ENCODE measurements at places on chromosomes 1 and 21.

DNA sequence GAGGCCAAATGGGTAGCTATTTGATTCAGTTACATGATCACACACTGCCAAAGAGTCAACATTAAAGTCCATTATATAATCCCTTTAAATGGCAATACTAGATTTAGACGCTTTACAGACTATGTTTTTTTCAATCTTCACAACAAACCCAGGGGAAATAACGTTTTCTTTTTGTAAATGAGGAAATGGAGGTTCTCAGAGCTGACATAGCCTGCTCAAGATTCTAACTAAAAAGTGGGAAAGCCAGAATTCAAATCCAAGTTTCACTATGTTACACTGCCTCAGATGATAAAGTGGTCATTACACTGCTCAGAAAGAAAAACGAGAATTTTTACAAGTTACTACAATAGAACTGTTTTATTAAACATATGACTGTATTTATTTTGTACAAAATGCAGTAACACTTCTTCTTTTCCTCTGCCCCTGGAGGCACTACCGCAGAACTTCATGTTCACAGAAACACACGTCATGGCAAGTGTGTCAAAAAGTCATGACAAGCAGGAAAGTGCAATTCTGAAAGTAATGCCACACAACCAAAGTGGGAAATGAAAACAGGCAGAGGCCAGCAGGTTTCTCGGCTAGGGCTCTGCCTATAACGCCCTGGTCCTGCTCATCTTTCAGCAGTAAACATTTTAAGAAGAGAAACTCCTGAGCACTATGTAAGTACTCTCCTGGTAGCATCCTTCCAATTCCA lies 19.0 kb downstream of the THEMIS2 start:
- no peak for DNase-seq

GRCh38 chr1:46408356-46409062 lies 14.4 kb downstream of the FAAH start:
- no peak for DNase-seq

DNA sequence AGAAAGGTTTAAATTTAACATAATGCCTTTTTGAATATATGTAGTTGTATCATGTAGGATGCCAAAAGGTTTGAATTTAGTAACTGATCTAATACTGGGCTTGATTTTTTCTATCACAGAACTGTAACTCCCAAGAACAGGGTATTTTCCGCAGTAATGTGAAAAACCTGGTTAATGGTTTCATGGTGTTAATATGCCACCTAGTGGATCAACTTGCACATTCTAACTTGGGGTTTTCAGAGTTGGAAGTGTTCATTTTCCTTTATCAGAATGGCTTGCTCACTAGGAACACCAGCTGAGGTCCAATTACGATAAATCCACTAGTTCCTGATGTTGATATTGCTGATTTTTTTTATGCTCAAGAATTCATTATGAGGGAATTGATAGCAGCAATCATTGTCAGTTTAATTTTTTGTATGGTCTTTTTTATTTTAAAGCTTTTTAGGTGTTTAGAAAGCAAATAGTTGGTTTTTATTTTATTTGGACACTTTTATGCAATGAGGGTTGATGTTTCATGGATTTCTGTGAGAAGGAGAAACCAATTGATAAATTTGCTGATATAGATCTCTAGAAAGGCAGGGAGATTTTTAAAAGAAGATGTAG lies 157.2 kb downstream of the PLA2G4A start:
- no peak for DNase-seq

DNA sequence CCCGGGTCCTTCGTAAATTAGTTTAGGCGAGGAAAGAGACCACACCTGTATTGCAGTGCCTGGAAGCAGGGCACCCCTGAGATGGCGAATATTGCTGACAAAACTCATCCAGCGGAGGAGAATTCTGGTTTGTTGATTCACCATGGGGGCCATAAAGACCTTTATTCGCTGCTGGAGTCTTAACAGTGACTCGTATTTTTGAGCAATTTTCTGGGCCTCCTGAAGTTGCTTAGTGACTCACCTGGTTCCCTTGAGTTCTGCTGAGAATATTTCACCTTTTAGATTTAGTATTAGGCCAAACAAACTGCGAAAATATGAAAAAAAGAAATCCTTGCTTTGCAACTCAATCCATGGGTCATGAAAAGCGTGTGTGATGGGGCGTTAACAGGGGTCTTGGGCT lies 20.6 kb upstream of the H6PD start:
- no peak for DNase-seq

DNA sequence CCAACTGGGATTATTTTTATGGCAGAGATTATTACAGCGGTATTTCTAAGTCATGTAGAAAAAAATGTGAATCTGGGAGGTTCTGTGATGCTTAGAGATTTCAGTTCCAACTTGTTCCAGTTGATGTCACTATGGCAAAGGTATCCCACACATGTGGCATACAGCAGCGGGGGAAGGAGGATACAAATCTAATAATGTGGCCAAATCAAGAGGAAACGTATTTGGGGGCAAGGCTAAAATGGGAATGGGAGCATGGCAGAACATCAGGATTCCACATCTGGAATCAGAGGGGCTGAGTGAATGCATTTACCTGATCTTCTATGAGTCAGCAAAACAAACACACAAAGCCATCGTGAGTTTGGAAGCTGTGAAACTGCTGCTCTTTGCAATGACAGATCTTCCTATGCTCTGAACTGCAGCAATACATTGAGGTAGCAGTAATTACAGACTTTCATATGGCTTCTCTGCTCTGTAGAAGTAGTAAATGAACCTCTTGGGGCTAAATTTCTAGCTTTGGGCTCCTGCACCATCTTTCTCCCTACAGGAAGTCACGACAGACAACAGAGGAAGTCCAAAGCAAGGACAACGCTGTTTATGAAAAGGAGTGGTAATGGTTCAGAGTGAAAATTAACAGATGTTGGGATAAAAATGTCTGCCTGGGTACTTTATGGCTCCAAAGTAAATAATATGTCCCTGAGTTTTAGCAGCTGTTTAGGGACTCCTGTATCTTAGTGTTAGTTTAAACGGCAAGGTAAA lies 55.5 kb downstream of the GABPA start:
- DNase-seq = no peak

- DNase-seq = no peak
Measured at GRCh38 chr1:225435957-225436392, 8.1 kb upstream of the LBR start.

- no peak for DNase-seq
Measured at GRCh38 chr1:164524810-164525209, 34.2 kb upstream of the PBX1 start.

DNA sequence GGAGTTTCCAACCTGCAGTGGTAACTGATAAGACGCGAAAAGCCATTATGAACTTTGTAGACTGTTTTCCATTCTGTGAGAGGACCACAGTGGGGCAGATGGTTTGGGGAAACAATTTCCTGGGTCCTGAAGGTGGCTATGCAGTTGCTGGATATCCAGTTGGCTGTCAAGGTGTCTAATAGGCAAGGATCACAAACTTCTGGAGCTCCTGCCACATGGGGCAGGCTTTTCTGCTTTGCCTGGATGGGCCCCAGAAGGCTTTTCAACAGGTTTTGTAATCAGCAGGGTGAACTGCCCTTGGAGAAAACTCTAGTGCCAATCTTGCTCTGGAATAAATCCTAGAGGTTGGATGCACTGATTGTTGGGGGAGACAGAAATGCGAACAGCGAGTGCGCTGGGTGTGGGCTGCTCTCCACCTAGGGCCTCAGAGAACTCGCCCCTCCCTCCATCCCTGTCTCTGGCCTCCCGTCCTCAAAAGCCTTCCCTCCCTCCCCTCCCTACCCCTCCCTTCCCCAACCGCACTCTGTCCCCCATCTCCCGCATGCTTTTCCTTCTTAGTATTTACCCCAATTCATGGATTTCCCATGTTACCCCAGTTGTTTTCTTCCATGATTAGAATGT lies 210.3 kb upstream of the USP24 start:
- DNase-seq = no peak

GRCh38 chr1:86798608-86799291 lies 94.4 kb downstream of the SH3GLB1 start:
- no peak for DNase-seq

DNA sequence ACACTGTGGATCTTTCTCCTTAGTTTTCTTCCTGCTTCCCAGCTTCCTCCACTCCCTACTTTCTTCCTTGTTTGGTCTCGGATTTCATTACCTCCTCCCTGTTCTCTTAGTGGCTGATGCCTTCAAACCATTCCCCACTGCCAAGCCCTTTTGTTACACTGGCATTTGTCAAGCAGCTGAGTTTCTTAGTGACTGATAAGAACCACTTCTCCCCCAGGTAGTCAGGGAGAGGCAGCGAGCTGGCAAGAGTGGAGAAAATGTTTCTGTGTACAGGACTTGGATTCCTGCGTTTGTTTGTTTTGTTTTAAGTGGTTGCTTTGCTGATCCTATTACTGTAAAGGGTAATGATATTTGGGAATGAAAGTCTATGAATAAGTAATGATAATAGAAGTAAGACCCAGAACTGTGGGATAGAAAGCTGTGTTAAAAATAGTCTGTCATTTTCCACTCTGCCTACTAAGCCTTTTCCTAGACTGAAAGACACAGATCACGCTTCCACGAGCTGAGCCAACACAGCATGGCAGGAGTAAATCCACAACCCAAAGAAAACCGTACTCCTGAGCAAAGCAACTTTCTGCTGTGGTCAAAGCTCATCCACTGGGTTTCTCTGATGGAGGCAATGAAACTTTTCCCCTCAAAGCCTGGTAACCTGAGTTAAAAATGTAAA lies 10.1 kb upstream of the SERTAD4 start:
- no peak for DNase-seq

- no peak for DNase-seq
Measured at GRCh38 chr1:37828410-37829074, 20.5 kb upstream of the YRDC start.

DNA sequence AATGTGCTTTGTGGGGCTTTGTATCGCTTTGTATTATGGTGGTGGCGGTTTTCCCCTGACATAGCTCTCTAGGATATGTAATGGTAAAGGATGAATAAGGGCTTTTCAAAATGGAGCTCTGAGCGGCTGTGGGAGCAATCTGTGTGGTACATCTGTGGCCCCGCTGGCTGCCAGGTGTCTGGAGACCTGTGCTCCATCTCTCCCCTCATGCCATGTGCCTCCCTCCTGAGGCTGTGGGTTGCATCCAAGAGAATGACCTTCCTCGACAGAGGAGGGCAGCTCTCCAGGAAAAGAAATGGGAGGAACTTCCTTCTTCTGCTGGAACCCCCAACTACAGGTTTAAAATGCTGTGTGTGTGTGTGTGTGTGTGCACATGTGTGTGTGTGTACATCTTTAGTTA lies 78.7 kb downstream of the RYR2 start:
- no peak for DNase-seq

GRCh38 chr1:116737855-116738321 lies 16.3 kb upstream of the CD2 start:
- DNase-seq = peak; percentile 48

- DNase-seq = no peak
Measured at GRCh38 chr1:53505401-53505800, 46.2 kb downstream of the DMRTB1 start.

DNA sequence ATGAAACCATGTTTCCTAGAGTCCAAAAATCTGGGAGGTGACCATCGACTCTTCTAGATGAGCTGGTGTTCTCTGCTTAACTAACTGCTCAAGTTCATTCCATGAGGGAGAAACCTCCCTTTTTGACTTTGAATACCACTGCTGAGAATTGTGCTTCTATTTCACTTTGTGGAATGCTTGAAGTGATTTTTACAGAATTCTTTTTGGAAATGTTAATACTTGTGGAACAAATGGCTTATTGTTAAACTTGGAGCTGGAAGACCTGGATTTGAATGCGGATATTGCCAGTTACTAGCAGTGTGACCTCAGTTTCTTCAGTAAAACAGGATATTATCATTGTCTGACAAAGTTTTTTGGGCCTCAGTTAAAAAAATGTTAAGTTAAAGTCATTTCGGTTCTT lies 36.5 kb upstream of the APP start:
- no peak for DNase-seq

GRCh38 chr1:56278061-56278460 lies 301.3 kb downstream of the PLPP3 start:
- DNase-seq = no peak

- no peak for DNase-seq
Measured at GRCh38 chr1:24382165-24382577, 31.4 kb downstream of the STPG1 start.

- no peak for DNase-seq
Measured at GRCh38 chr1:95309031-95309471, 75.0 kb downstream of the RWDD3 start.

DNA sequence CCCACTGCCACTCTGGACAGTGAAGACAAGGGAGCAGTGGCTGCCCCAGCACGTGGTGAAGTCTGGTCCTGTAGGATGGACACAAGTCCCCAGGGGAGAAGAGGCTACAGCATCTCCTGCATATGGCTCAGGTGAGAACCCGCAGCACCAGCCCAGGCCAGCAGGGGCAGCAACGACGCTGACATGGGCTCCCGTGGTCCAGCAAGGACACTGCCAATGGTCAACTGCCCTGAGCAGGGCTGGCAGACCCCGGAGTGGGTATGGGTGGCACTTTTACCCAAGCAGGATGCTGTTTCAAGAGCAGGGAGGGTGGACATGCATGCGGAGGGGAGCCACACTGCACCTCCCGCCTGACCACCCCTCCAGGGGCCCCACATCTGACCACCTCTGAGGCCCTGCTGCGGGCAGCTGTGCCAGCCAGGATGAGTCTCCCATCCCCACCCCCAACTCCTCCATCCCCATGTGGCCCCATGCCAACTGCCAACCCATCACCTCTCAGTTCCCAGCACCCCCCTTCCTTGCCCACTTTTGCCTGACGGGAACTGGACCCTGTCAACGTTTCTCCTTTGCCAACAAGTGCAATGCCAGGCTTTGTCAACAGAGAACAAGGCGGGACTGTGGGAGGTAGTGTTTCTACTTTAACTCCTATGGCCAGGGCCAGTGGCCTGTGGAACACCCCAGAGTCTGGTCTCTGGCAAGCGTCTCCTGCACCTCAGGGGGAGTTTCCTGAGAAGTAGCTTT lies 8.6 kb downstream of the MORN1 start:
- no peak for DNase-seq

DNA sequence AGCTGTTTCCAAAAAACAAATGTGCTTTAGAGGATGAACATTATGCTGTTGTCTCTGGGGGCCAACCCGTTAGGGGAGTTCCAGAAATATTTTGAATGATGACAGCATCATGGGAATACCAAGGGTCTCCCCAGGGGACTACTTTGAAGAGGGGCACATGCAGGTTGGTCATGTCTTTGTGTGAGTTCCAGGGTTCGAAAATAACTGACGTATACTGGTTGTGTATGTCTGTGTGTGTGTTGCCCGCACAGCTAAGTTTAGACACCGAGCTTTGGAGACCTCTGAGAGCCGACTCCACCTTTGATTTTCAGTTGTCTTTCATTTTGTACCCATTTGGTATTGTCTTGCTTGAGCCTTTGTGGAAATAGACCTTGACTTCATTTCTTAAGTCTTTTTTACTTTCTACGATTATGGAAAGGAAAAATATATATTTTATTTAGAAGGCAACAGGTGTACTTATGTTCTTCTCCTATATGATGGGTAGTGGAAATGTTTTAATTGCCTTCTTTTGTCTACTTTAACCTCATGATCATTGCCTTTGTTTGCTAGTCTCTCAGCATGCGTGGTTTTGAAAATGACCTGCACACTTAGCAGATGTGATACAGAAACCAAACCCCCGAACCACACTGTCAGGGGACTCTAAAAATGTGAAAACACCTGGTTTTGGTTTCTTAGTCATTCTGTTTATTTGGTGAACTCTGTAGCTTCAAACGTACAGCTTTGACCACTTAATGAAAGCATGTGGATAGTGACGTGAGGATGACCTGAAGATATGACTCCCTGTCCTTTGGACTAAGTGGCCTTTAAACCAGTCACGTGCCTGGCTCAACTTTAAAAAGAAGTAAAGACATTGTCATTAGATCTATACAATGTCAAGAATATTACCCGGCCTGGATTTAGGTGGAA lies 56.5 kb downstream of the GALNT2 start:
- DNase-seq = no peak

- DNase-seq = peak; percentile 1
Measured at GRCh38 chr1:172266528-172267174, 153.8 kb upstream of the C1orf105 start.

All from activated T-helper 9 cell treated with anti-CD3 and anti-CD28 coated beads, Interleukin-2, amount 50 U/mL, for 16 hours (primary cell).